ENCODE measurements at places on chromosomes 3 and 15. TPM values are rescaled to one million over a fixed set of nuclear protein-coding genes. Genes with fewer than 3 reads are reported as not detected.

DNA sequence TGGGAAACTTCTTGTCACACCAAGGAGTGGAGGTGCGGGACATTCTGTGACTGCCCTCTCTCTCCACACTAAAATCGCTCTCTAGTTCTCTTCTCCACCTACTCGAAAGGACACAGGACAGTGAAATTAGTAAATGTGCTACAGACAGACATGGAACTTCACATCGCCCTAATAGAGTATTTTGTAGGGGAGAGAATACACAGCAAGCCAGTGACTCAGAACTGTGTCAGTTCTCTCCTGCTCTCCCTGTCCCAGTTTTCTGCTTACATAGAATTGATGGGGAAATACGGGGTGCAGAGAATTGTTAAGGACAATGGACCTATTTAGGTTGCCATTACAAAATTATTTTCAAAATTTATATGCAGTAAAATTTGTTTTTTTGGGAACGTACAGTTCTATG lies 159.6 kb upstream of the GADL1 start:
- no peak for DNase-seq

GRCh38 chr15:77475898-77476297 lies 55.2 kb downstream of the HMG20A start:
- DNase-seq, result no peak

- DNase-seq, result no peak
Measured at GRCh38 chr3:159186581-159186980, 384.7 kb downstream of the MFSD1 start.

- DNase-seq, result no peak
Measured at GRCh38 chr3:188385295-188385694, 231.3 kb downstream of the LPP start.

DNA sequence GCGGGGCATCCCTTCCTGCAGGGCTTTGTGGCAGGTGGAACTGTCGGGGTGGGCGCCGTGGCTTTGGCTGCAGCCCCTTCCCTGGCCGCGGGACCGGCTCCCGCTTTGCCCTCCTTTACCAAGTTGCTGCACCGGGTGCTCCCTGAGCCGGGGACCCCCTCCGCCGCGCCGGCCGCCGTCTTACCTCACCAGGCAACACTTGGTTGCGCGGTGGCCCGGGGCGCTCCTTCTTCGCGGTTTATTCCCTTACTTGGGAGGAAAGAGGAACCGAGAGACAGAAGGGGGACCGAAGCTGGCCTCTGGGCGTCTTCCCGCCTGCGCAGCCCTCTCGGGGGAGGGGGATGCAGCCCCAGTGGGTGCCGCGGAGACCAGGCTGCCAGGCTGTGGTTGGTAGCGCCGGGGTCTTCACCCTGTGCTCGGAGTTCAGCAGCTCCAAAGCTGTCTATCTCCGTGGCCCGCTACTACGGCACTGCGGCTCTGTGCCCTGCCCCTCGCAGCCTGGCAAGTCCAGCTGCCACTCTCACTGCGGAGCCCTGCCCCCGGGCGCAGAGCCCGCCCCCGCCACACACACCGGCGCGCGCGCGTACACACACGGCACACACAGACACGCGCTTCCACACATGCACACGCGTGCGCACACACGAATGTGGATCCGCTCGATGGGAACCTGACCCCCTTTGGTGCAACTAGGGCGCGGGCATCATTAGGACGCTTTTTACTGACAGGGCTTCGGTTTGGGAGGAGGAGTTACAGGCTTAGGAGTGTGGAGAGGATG lies at the start of gene DGKG:
TSS of gene DGKG (minus strand) at position 473 of the 775 bp plus-strand sequence. CDS start 41,775 bp downstream, outside the sequence.
- DNase-seq, result peak; percentile 91

GRCh38 chr3:54198556-54198955 lies 76.2 kb downstream of the CACNA2D3 start:
- DNase-seq, result no peak

The ARGFX gene
- not detected for total RNA-seq

The CACNA1D gene
- 0.45 TPM for total RNA-seq

The IL17RC gene
- total RNA-seq, result 28.8 TPM

The CCR8 gene
- total RNA-seq, result not detected

The GRAMD2A gene
- not detected for total RNA-seq

The NAALADL2 gene
- total RNA-seq, result 12.5 TPM

The CCDC39 gene
- total RNA-seq, result 0.64 TPM

All from mesenteric fat pad (tissue), 1 donor.